ENCODE measurements at places on chromosomes 3 and 15.

DNA sequence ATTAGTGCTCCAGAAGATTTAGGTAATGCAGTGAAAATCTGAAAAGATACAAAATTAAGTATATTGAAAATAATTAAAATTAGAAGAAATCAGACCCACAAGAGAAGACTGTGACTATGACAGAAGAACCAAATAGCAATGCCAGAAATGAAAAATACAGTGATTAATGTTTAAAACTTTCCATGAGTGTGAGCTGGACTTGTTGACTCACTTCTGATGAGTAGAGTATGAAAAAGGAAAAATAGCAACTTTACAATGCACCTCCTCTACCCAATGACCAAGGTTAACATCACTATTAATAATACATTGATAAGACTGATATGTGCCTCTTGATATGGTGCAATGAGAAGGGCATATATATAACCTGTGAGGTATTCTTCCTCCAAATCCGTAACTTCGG lies 39.3 kb upstream of the SLC22A13 start:
- no peak for DNase-seq

GRCh38 chr3:183775781-183776180 lies 49.6 kb downstream of the MAP6D1 start:
- DNase-seq, result no peak

DNA sequence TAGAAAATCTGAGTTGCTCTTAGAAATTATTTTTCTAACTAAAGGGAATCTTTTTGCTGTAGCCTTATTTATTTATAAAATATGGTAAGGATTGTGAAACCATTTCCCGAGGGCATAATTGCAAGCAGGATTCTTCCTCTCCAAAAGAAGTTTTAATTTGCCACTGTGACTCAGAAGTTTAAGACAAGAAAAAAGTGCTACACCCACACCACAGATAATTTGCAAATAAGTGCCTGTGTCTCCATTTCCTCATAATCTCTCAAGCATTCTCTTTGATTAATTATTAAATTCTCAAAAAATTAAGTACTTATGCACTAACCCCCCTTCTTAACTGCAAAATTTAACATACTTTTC lies 43.6 kb downstream of the RASA2 start:
- DNase-seq, result no peak

GRCh38 chr3:46955801-46956259 lies 20.7 kb downstream of the CCDC12 start:
- DNase-seq, result no peak

DNA sequence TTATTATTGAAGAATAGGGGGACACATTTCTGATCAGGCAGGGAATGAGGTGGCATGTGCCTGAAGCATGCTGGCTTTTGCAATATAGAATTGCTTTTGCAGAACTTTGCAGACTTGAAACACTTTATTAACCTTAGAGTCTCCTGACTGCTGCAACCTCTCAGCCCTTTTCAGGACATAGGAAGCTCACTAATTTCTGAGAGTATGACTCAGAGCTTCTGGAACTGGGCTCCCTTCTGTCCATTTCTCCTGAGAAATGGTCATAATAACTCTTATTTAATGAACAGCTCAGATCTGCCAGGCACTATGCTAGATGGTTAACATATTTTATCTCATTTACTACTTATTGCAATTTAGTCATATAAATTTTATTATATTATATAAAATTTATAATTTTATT lies 38.6 kb upstream of the DGKG start:
- no peak for DNase-seq

Data from effector CD8-positive, alpha-beta T cell (primary cell).